ENCODE measurements at places on chromosomes 7 and 10.

DNA sequence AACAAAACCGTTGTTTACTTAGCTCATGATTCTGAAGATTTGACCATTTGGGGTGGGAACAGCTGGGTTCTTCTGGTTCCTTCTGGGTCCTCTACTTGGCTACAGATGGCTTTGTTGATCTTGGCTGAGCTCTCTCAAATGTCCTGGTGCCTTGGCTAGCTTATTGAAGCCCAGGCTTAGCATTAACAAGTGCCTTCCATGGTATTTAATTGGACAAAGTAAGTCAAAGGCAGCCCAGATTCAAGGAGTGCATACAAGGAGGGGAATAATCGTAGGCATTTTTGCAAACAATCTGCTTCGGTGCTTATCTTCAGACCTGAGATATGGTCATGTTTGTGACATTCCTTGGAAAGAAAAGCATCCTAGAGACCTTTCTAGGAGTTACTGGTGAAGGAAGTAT, 81.4 kb downstream of the ADCYAP1R1 start:
- no peak for DNase-seq

DNA sequence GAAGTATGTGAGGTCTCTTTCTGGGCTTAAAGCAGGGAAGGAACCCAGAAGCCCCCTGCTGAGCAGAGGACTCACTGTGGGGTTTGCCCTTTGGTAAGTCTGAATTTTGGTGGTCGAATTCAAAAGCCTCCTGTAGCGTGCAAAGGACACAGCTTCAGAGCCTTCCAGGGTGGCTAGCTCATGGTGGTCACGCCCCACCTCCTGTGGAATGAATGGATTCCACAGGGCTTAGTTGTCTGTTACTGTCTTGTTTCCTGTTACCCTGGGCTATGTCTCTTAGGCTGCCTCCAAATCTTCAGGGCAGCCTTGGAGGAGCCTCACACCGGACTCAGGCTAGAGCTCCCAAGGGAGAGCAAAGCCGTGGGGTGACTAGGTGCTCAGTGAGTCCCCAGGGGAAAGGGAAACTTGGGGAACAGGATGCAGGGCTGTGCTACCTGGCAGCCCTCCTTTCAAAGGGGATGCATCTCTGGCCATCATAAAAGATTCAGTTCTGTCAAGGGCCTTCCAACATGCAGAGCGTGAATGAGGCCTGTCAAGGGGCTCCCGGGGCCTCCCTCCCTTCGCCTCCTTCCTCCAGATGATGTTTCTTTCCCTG, 211.7 kb downstream of the CCSER2 start:
- DNase-seq: peak; percentile 76

- DNase-seq: no peak
These were observed 56.2 kb upstream of the SMNDC1 start for GRCh38 chr10:110360857-110361474.

GRCh38 chr10:38054361-38054797, 39.8 kb upstream of the ZNF37A start:
- DNase-seq: peak; percentile 41

- DNase-seq: no peak
These were observed 654.2 kb upstream of the STEAP1 start for GRCh38 chr7:89500084-89500483.

DNA sequence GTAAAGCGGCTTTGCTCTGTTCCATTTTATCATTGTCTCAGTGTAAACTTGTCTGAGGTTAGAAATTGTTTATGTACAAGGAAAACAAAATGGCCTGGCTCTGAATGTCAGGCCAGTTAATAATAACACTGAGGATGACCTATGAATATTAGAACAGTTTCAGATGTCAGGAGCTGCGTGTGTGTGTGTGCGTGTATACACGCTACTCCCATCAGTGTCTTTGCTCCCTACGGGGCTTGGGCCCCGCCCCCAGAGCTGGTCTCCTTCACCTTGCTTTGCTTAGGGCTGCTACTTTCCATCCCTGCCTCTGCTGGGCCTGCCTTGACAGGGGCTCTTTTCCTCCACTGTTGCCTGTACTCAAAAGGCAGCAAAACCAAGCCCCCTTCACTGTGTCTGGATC, 142.3 kb upstream of the BET1 start:
- DNase-seq: no peak

DNA sequence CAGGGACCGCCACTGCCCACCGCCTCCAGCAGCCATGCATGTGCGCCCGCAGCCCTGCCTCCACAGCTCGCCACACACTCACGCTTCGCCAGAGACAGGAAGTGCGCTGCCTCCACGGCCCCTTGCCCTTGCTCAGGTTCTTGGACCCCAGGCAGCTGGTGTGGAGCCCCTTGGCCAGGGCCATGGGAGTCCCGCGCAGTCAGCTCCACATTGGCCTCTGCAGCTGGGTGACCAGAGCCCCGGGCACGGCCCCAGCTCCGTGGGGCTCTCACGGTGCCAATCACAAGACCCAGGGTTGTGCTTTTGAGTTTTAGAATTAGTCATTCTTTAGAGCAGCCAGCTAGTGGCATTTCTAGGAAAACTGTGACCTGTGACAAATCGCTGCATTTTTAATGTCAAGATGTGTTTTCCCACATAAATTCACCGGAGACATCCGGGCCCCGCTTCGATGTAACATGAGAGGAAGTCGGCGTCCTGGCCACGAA, 4.3 kb upstream of the UTF1 start:
- DNase-seq: no peak

GRCh38 chr7:128168667-128169210, 72.3 kb upstream of the LEP start:
- no peak for DNase-seq

DNA sequence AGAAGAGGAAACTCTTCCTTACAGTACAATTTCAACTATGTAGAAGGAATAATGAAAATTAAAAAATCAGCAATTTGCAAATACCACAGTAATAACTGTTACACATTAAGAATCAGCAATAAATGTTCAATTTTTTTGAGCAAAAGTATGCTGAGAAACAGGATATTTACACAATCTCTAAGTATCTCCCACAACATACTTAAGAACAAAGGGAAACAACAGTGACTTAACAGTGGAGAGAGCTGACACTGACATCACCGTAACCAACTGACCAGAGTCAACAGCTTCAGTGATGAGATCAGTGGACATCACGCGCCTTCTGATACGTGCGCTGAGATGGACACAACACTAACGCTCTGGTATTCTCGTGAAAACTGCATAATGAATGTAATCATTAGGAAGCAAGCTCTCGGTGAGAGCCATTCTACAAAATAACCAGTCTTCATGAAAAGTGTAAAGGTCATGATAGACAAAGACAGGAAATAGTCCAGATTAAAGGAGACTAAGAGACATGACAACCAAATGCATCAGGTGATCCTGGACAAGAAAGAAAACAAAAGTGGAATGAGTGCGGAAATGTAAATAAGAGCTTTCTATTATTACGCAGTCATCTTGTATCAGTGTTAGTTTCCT, 82.6 kb downstream of the PIP4K2A start:
- DNase-seq: no peak

GRCh38 chr7:43204081-43204480, 91.6 kb downstream of the HECW1 start:
- no peak for DNase-seq

- no peak for DNase-seq
These were observed 127.3 kb downstream of the LHPP start for GRCh38 chr10:124588736-124589490.

GRCh38 chr7:41570766-41571165, 132.1 kb downstream of the INHBA start:
- DNase-seq: no peak

- no peak for DNase-seq
These were observed 39.0 kb upstream of the SORBS1 start for GRCh38 chr10:95600158-95600557.

DNA sequence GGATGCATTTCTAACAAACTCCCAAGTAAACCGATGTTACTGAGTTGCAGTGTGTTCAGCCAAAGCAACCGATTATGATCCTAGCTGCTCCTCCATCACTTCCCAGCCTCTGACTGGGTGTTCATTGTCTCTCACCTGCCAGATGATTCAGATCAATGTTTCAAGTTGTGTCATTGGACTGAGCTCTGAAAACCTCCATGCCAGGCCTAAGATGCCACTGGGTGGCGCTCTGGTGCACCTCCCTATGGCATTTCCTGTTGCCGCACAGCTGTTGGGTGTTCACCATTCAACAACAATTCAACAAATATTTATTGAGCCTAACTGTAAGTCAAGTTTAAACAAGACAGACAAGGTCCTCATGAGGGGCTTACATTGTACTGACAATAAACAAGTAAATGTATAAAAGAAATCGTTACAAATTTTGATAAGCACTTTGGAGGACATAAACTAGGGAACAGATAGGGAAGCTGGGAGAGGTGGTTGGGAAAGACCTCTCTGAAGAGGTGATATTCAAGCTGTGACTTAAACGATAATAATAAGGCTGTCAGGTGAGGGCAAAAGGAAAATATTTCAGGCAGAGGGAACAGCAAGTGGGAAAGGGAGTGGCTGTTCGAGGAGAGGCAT, 22.8 kb downstream of the RGR start:
- DNase-seq: no peak

- DNase-seq: no peak
These were observed 97.3 kb upstream of the YAE1 start for GRCh38 chr7:39468808-39469374.

GRCh38 chr7:67983486-67983885, 986.9 kb downstream of the TYW1 start:
- no peak for DNase-seq
